ENCODE measurements at places on chromosomes 7 and 10.

GRCh38 chr10:105691811-105692210 lies 1050.7 kb downstream of the SORCS3 start:
- DNase-seq = no peak

GRCh38 chr7:14988941-14989340 lies 86.4 kb upstream of the DGKB start:
- DNase-seq = no peak

DNA sequence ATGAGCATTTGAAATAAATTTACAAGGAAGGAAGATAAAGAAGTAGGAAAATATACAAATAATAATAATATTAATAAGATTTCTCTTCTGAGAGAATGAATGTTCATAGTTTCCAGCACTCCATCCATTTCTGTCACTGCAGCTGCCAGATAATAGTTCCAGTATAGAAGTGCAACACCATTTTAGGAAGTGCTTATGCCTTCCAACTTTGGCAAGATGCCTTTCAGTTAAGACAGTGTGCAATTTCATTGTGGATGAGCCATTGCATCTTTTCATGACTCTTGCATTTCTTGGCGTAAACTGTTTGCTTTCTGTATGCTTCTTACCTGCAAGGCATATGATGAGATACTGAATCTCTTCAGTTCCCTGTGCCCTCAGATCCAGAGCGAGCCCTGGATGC lies 185.0 kb downstream of the PDE1C start:
- no peak for DNase-seq

DNA sequence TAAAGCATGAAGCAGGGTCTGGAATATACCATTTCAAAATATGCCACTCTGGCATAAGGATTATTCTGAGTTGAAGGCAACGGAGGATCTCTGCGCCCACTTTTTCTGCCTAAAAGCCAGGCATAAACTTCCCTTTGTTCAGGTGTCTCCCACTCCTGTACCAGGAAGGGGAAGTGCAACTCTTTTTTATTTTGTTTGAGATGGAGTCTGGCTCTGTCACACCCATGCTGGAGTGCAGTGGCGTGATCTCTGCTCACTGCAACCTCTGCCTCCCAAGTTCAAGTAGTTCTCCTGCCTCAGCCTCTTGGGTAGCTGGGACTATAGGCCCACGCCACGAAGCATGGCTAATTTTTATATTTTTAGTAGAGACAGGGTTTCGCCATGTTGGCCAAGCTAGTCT lies 18.2 kb downstream of the SVIL start:
- no peak for DNase-seq

DNA sequence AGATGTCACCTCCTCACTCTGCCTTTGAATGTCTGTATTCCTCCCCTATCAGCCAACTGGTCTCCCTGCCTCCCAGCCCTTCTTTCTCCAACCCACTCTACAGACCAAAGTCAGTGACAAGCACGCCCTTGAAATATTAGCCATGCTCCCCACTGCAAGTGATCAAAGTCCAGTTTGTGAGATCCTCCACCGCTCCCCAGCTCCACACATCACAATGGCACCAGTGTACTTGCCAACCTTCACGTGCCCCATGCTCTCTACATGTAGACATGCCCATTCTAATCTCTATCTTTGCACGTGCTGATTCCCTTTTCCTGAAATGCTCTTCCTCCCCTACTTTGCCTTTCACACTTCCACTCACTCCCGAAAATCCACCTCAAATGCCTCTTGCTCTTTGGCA lies 150.9 kb downstream of the GRID1 start:
- DNase-seq = no peak

DNA sequence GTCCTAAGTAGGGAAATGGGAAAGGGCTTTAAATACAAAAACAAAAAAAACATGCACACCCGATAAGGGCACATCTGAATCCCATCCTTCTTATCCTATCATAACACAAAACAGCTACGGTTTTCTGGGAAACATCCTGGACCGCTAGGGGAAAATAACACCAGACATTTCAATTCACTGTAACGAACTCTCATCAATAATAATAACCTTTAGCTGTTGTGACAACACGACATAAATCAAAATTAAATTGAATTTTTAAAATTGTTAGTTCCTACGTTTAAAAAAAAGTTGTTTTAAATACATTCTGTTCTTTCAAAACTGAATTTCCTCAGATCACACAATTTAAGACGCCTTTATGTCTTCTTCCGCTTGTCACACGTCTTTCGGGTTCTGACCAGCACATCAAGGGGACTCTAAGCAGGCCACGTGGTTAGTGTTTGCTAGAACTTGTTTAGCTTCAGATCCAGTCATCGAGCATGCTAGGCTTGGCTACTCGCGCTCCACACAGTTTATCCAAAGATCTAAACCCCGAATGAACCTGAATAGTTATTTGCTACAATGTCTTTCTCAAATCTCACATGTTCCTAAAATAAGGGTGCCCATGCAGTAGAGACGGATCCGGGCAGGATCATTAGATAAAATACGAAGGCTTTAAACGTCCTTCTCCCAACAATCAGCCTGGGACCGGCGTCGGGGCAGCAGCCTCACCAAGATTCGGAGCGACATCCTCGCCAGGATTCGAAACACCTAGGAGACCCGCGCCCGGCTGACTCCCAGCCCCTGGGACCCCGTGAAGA lies 839 bp downstream of the IKZF5 start:
- DNase-seq = peak; percentile 50

GRCh38 chr10:93074147-93074596 lies 479 bp downstream of the CYP26A1 start:
- peak; percentile 49 for DNase-seq

DNA sequence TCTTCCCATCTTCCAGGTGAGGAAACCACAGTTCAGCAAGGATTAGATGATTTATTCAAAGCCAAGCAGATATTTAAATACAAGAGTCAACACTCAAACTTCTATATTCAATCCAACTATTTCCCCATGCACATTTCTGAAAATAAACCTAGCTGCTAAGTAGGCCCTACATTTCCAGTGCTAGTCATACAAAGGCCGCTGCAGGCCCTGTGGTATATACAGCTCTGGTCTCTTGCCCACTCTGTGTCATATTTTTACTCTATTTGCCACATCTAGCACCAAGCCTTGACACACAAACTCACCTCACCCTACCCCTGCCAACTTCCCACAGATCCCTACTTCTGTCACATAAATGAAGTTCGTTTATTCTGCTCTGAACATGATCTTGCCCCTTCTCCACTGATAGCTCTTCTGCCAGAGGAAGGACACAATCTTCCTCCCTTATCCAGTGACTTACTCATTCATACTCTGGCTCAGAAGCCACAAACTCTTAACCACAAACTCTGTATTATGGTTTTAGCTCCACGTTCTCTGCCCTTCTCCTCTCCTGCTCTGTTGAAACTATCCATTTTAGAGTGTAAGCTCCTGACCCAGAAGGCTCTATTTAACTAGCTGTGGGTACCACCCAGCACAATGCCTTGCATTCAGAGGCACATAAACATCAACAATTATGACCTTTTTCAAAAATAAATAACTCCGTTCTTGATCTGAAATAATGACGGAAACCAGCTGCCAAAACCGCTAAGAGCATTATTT lies 180.7 kb downstream of the CPEB3 start:
- no peak for DNase-seq

DNA sequence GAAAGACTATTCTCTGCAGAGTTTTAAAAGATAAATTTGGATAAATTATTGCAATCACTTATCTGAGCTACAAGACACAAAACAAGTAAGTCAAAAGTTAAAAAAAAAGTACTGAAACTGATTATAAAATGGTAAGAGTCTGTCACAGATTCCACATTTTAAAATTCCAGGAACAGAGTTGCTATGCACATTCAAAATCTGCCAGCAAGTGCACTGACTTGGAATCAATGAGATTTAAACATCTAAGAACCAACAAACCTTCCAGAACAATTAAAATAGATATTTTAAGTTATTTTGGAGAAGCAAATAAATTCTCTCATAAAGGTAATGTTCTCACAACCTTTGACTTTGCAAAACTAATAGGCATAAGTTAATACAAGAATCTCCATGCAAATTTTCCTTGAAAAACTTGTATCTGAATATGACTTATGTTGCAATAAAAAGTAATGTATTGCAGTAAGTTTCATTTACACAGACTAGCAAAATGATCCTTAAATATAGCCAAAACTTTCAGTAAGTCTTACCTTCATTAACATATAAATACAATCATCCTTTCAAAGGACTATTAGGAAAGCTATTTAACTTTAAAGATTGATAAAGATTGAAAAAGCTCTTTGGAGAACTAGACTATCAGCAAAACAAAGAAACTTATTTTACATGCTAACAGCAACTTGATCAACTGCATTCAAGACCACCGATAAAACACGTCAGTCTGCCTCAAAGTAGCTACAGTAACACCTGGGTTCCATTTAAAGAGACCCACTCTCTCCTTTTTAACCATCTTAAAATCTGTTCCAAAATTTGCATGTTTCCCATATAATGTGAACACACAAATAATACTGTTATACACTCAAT lies 4.4 kb downstream of the ETV1 start:
- no peak for DNase-seq

DNA sequence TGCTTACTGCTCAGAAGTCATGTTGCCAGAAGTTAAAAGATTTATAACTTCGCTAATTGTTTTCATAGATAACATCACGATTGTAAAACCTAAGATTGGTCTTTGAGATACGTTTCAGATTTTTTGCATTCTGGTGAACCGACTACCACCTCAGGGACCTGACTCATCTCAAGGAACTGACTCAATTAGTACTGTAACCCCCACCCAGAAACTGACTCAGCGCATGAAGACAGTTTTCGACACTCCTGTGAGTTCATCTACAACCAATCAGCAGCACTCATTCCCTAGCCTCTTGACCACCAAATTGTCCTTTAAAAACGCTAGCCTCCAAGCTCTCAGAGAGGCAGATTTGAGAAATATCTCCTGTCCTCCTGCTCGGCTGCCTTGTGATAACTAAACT lies 72.3 kb downstream of the ELMO1 start:
- DNase-seq = peak; percentile 71

DNA sequence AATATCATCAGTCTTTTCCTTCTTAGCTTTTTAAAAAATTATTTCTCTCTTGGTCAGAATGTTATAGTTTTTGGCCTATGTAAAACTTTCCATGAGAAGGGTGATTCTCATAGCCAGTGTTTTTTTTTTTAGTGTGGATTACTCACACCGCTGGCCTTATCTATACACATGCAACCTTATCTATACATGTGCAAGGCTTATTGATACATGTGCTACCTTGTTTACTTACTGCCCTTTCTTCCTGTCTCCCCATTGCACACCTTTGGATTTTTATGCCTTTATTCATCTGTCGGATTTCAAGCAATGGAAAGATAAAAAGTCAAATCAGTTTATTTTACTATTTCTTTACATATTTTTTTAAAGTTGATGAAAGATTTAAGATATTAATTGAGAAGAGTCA lies 660.0 kb upstream of the FZD8 start:
- DNase-seq = no peak

GRCh38 chr7:83486957-83487356 lies 162.0 kb downstream of the SEMA3E start:
- no peak for DNase-seq

DNA sequence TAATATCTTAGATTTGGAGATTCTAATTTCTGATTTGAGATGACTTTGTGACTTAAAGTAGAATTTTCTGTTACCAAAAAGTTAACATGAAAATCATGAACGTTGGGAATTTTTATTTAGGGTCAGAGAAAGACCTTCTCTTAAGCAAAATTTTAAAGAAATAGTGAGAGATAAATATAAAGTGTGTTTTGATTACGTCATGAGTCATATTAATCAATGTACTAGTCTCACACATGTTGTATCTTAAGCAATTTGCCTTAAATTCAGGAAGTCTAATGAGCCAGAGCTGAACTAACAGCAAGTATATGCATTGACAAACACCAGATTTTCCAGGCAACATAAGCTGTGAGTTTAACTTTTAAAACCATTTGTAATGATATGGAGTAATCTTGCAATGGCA lies 765.5 kb upstream of the SORCS1 start:
- DNase-seq = no peak

- no peak for DNase-seq
Measured at GRCh38 chr10:97711640-97712572, 1.6 kb upstream of the MARVELD1 start.

DNA sequence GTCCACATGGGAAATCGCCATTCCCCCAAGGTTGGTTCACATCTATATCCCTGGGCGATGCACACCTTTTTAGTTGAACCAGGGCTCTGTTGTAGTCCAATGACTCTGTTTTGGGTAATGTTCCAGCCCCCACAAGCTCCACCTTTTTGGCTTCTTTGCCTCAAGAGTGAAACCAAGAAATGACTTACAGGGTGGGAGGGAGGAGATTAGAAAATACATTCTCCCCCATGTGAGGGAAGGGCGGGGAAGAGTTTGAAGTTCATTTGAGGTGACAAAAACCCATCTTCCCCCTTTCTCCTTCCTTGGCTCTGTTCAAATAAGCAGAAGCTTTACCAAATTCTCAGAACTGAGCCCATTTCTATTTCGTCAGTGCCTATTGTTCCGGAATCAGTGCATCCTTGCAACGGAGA lies 82.8 kb downstream of the GATA3 start:
- DNase-seq = peak; percentile 71

- no peak for DNase-seq
Measured at GRCh38 chr10:132482090-132482800, 55.3 kb upstream of the INPP5A start.

DNA sequence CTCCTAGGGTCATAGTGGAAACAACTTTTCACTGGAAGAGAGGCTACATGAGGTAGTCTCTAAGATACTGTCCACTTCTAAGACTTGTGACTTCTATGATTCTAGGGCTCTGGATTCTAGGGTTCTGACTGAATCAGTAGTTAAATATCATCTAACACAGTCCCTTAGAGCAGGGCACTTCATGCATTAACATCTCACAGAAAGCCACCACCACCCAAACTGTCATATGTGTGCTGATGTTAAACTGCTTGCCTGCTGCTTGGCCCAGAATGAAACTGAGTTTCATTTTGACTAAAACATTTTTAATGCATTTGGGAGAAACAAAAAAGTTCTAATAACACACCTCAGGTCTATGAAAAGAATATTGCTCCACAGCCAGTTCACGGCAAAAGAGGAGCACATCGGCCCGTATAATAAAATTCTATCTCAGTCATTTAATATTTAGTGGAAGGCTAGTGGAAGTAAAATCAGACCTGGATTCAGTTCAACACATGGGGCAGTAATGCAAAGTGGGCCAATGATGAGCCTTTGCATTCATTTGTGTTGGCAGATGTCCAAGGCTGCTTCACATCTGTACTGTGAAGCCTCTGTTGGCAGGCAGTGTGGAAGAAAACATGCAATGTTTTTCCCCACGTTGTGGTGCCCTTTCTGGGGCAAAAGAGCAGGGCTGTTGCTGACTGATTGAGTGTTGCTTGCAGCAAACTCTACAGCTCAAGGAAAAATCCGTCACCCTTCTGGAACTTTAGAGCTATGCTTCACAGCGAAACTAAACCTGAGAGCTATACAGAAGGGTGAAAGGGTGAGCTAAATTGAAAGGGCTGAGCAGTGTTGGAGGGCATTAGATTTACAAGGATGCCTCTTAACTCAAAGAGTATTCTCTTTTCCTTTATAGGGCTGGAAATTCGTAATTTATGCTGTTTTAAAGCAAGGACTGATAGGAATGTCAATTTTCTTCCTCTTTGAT lies 33.5 kb upstream of the AUTS2 start:
- no peak for DNase-seq

GRCh38 chr7:2950578-2950977 lies 93.1 kb downstream of the CARD11 start:
- DNase-seq = no peak
